ENCODE measurements at places on chromosomes 11 and 22.

DNA sequence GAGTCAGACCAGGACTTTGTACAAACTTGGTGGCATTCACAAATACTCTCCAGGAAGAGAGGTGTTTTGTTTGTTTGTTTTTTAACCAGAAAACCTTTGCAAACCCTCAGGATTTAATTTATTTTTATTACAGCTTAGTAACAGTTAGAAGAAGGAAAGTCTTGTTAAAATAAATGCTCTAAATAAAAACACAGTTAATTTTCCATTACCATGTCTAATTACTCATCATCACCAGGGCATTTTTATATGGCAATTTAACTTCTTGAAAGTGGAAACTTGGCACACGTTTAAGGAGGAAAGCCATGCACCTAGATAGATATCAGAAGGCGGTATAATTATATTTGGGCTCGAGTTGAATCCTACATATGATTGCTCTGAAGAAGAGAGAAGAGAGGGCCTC lies 7.4 kb downstream of the BARX2 start:
- no peak for DNase-seq

DNA sequence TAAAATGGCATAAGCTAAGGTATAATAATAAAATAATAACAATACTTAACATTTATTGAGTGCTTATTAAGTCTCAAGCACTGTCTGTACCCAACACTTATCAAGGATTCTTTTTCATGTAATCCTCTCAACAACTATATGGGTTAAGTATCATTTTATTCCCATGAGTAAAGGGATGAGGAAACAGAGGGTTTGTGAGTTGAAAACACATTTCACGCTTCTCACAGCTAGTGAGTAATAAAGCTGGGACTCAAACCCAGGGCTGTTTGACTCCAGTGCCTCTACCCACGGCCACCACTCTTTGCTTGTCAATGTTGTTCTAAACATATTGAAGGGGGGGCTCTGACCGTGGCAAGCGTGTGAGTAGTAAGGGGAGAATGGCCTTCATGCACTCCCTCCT lies 8.7 kb downstream of the CD3E start:
- no peak for DNase-seq

DNA sequence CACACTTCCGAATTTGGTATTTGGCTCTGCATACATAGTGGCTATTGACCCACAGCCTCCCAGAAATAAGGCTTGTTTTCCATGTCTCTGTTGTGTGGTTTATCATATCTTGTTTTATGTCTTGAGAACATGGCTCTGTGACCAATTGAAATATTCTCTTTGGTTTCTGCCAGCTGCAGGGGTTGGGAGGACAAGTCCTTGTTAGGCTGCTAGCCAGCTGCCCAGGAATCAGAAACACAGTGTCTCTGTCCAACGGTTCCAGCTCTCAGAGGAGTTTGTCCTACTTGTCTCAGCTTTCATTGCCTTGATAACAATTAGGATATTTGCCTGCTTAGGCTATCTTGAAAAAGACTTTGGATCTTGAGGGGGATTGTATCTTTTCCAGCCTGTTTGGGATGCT lies 6.0 kb upstream of the SLC7A4 start:
- DNase-seq, result no peak

- DNase-seq, result no peak
These were observed 10.6 kb downstream of the TMEM184B start for GRCh38 chr22:38262051-38262795.

DNA sequence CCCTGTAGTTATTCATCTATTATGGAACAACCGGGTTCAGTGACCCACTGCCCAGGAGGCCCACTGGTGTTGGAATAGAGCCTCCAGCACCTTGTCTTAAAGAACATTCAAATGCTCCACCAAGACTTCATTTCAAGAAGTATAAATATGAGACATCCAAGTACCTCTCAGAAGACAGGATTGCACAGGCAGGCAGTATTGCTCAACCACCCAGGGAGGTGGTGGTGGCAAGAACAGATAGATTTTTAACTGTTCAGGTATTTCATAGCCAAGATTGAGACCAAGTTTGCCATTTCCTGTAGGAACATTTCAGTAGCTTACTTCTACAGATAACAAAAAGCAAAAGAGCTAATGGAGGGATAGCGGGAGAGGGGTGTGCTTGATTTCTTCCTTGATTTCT lies 78.7 kb downstream of the COMMD9 start:
- DNase-seq, result no peak

DNA sequence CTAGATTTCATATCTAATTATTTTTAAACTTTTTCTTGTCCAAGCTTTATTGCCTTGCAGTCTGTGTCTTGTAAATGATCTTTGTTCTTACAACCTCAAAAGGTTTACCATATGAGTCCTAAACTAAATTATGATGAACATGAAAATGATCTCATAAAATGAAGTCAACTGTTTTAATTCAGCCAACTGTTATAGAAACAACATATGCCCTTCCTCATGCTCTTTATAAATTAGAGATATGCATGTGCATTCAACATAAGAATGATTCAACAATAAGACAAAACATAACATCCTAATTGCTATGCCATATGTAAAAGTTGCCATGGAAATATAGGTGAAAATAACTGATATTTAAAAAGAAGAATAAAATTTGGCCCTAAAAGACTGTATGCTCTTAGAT lies 774.4 kb downstream of the LUZP2 start:
- no peak for DNase-seq

All from stimulated activated CD8-positive, alpha-beta memory T cell treated with anti-CD3 and anti-CD28 coated beads, Interleukin-7, amount 100 ng/mL, for 1 hour (primary cell).